ENCODE measurements at places on chromosomes 4 and X. TPM values are rescaled to one million over a fixed set of nuclear protein-coding genes. Genes with fewer than 3 reads are reported as not detected.

The MAPK10 gene
- polyA plus RNA-seq, result 3.3 TPM

The ADH1A gene
- polyA plus RNA-seq, result 0.54 TPM

The GRSF1 gene
- polyA plus RNA-seq, result 181 TPM

The NDUFC1 gene
- 51.4 TPM for polyA plus RNA-seq
